ENCODE measurements at places on chromosomes 3 and 15. TPM values are rescaled to one million over a fixed set of nuclear protein-coding genes. Genes with fewer than 3 reads are reported as not detected.

Gene PP2D1
- total RNA-seq: not detected

- DNase-seq: no peak
These were observed 713.5 kb upstream of the ARPP21 start for GRCh38 chr3:34925851-34926250.

DNA sequence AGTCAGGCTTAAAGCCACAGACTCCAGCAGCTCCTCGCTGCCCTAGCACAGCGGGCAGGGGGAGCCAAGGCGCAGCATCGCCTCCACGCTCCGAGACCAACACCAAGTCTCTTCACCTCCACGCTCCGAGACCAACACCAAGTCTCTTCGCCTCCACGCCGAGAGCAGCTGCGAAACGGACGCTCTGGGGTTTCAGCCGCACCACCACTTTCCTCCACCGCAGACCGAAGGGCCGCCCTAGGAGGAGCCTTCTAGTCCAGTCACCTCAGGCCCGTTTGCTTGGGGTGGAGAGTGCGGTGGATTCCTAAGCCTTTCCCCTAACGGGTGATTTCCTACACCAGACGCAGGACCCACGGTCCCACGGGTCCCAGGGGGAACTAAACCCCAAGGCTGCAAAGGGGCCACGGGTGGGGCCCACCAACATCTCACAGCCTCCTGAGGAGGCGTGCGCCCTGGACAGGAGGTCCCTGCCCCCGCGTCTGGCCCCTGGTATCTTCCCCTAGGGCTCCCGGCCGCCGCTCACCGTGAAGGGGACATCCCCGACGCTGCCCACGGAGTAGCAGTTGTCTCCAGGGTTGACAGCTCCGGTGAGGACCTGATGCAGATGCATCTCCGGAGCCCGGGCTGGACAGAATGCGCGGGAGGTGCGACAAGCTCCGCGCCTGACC, 501 bp downstream of the DMXL2 start:
- DNase-seq: peak; percentile 37

GRCh38 chr15:74399511-74400312, 32.3 kb upstream of the CYP11A1 start:
- DNase-seq: no peak

Gene PATL2
- total RNA-seq: 2.2 TPM

DNA sequence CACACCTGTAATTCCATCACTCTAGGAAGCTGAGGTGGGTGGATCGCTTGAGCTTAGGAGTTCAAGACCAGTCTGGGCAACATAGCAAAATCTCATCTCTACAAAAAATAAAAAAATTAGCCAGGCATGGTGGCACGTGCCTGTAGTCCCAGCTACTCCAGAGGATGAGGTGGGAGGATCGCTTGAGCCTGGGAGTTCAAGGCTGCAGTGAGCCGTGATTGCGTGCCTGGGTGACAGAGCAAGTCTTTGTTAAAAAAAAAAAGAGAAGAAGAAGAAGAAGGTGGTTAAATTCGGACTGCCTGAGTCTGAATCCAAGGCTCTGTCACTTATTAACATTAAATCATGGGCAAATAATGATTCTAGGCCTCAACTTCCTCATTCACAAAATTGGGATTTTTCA, 51.0 kb downstream of the EOMES start:
- no peak for DNase-seq

DNA sequence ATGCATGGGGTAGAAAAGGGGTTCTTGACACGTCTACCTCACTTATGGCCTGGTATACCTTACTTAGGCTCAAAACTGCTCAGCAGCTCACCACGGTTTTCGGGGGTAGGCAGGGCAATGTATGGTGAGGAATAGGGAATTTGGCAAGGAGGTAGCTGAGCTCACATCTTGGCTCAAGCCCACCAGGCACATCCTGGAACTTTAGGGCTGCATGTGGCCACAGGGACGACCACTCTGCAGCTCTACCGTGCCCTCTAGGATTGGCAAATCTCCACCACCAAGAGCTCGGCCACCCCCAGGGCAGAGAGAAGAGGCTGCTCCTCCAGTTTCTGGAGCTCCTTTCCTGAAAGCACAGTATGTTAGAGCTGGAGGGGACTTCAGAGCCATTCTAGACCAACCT, 69.7 kb downstream of the MRPL46 start:
- DNase-seq: no peak

- DNase-seq: no peak
These were observed 225.1 kb downstream of the EPHB1 start for GRCh38 chr3:135020181-135020580.

GRCh38 chr15:67850994-67851571, 11.2 kb upstream of the RNU6-1 start:
- no peak for DNase-seq

Gene CRTAP
- 211 TPM for total RNA-seq

DNA sequence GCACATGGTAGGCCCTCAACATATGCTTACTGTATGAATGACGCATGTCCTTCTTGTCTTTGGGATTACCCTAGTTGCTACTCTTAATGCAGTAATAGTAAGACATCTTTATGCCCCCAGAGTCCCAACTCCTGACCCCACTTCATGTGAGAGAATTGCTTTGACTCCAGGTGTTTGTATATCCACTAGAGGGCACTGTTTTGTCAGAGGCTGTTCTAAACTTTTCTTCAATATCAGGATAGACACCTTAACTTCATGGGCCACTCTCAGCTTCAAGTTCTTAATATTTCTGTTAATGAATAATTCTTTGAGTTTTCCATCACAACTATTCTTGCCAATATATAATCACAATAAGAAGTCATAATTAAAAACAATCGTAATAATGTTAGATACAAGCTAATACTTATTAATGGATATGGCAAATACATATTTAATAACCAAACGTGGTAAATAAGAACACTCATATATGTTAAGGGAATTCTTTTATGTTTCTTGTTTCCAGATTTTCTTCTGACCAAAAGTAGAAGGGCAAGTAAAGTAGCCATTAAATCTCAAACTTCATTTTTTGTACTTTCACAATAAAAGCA, 337.2 kb upstream of the DNAJC19 start:
- no peak for DNase-seq

Gene EDC3
- 35.9 TPM for total RNA-seq

DNA sequence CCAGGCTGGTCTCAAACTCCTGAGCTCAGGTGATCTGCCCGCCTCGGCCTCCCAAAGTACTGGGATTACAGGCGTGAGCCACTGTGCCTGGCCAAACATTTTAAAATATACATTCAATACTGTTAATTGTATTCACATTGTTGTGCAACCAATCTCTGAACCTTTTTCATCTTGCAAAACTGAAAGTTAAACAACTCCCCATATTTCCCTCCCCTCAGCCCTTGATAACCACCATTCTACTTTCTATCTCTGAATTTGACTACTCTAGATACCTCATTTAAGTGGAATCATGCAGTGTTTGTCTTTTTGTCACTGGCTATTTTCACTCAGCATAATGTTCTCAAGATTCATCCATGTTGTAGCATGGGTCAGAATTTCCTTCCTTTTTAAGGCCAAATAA, 30.0 kb downstream of the HMCES start:
- DNase-seq: no peak

Gene GHRL
- total RNA-seq: 2.2 TPM

DNA sequence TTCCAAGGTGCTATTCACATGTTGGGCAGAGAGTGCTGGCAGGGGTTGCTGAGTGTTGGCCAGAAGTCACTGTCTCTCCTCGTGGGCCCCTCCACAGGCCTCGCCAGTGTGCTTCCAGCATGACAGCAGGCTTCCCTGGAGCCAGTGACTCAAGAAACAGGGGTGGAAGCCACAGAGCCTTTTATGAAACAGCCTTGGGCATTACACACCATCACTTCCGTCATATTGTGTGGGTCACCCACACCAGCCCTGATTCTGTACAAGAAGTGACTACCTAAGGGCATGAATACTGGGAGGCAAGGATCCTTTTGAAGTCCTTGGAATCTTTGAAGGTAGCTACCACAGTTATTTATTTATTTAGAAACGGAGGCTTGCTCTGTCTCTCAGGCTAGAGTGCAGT, 177.6 kb upstream of the UBE3A start:
- no peak for DNase-seq

DNA sequence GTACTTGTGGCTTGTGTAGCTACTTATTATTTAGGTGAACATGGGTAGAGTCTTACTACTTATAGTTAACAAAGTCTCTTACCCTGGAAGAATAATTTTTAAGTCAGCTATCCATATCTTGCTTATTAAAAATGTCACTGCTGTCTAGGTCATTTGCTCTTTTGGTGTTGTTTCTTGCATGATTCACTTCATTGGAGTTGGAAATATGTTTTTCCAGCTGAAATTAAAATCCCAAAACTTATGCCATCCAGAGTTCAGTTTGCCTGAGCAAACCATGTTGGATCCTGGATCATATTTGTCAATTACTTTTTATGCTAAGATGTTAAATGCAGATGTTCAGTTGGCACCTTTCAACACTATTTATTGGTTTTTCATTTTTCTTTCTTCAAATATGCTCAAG, 421.0 kb upstream of the RBMS3 start:
- no peak for DNase-seq

Gene PRRT3
- 6.1 TPM for total RNA-seq

GRCh38 chr15:31046759-31047359, 54.7 kb downstream of the TRPM1 start:
- DNase-seq: no peak

GRCh38 chr3:38108649-38109579, 28.0 kb downstream of the ACAA1 start:
- no peak for DNase-seq

DNA sequence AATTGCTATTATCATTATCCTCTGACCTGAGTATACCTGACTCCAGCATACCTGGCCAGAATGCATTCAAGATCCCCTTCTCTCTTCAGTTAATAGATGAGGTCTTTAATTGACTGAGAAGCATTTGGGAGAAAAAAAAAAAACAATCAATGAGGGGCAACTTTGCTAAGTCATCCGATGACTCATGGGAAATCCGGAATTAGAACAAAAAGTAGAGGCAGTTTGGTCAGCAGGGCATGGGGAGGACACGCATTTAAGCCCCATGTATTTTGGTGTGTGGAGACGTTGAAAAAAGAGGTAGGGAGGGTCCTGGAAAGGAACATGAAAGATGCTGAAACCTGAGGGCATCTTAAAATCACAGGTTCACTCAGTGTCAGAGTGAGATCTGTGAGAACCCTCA, 256.2 kb downstream of the RORA start:
- DNase-seq: no peak

Gene GATM
- total RNA-seq: 136 TPM

Gene GOLGA6L7
- not detected for total RNA-seq

GRCh38 chr3:155356594-155357370, 63.3 kb upstream of the STRIT1 start:
- no peak for DNase-seq

Data from mucosa of gallbladder (tissue), 1 donor.